ENCODE measurements at places on chromosomes 2 and 18.

DNA sequence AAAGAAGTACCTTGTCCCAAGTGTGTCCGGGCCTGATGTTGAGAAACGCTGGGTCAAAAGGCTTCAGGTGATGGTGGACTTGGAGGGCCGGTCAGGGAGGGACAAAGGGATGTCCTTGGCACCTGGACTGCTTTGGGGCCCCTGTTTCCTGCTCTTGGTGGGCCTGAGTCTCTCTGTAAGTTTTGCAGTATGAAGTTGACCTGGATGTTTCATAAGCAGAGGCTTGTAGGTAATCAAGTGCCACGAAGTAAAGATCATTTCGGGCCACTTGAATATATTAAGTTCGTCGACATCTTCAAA lies 29.4 kb downstream of the ASAP2 start:
- DNase-seq = no peak

DNA sequence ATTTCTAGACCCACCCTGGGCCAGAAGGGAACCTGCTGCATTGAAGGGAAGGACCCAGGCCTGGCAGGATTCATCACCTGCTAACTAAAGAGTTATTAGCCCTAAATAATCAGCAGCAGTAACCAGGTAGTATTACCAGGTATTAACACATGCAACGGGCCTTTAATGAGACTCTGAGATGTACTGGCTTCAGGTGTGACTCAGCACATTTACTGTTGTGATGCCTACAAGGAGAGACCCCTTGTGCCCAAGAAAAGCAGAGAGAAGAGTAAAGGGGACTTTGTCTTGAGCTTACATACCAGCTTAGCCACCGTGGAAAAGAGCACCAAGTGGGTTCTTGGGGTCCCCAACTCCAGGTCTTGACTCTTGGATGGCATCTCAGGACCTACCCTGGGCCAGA lies 243.1 kb upstream of the SLC39A10 start:
- no peak for DNase-seq

DNA sequence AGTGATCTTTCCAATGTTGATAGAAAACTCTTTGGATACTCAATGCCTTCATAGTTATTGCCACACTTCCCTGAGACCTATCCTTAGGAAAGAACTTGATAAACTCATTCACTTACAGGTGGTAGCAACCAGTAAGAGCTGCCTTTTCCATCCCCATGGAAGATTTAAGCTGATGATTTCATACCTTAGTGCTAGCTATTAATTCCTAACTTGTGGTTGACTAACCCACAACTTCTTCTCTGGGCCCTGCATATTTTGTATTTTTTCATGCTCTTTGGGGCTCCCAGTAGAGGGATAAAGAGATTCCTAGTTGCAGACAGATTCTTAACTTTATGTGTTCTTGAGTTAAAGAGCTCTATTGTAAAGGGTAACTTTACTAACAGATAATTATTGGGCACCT lies 25.2 kb upstream of the SIX3 start:
- DNase-seq = no peak

GRCh38 chr2:120988700-120989511 lies 253.2 kb downstream of the GLI2 start:
- DNase-seq = no peak

DNA sequence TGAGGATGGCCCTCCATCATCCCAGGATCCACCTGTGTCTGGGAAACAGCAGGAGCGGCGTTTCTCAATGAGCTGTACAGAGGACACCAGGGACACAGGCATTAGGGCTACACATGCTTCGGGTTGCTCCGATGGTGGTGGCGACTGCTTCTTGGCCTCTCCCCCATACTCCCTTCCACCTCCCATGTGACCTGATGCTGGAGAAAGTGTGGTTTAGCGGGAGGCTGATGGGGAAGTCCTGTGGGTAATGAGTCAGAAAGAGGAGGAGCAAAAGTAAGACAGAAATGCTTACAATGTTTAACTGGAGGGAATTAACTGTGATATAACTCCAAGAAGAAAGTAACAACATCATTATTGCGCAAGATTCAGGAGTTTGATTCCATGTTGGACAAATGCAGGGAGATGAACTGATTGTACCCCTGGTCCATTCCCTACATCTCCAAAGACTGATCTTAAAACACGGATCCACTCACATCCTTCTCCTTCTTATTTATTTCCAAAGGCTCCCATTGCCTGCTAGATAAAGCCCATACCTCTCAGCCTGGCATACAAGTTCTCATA lies 186.6 kb downstream of the NRP2 start:
- DNase-seq = peak; percentile 14

- DNase-seq = no peak
Observed at GRCh38 chr18:54880395-54881105, 52.3 kb downstream of the RAB27B start.

- no peak for DNase-seq
Observed at GRCh38 chr2:40416486-40416885, 35.4 kb downstream of the SLC8A1 start.

- no peak for DNase-seq
Observed at GRCh38 chr2:64325852-64326577, 127.9 kb upstream of the LGALSL start.

- DNase-seq = no peak
Observed at GRCh38 chr2:197940382-197940781, 136.0 kb downstream of the PLCL1 start.

- no peak for DNase-seq
Observed at GRCh38 chr2:216661639-216662375, 28.6 kb downstream of the IGFBP2 start.

GRCh38 chr2:74142340-74142739 lies 5.4 kb downstream of the BOLA3 start:
- no peak for DNase-seq

DNA sequence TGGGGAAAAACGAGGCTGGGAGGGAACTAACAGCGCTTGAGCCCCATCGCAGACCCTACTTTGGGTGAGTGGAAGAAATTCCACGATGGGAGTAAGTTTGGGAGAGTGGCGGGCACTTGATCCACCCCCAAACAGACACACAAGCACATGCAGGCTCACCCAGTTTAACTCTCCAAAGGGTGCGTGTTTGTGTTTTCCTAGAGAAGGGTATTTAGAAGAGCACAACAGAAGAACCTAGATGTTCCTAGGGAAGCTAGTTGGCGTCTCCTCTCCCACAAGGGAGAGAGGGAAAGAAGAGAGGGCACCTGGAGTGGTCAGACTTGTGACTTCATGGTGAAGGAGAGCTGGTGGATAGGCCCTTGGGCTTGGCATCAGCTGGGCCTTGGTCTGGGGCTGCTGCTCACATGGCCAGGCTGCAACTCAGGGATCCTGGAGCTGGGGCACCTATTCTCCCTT lies 3.2 kb downstream of the GATA6 start:
- DNase-seq = no peak

GRCh38 chr18:45056926-45057325 lies 376.2 kb downstream of the SETBP1 start:
- DNase-seq = no peak

DNA sequence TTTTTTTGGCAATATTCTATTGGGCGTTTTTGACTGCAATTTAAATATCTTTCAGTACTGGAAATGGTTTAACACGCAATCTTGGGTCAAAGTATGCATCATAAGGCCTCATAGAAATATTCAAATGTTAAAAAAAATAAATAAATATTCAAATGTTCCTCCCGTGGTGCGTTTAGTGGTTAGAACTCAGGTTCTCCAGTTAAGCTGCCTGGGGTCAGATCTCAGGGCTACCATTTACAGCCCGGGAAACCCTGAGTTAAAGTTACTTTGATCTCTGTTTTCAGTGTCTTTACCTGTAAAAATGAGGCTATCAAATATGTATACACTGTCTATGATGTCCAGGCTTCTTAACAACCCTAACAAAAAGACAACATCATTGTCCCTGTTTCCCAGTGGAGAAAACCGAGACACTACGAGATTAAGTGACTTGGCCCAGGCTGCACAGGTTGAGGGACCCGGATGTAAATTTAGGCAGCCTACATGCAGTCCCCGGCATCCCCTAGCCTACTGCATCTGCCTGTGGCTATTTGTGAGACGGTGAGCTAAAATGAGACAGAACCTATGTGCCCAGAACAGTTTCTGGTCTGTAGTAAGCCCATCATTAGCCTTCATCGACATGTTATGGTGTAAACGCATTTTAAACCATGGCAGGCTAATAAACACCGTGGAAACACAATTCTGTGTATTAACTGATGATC lies 1.7 kb downstream of the FHL2 start:
- DNase-seq = no peak

DNA sequence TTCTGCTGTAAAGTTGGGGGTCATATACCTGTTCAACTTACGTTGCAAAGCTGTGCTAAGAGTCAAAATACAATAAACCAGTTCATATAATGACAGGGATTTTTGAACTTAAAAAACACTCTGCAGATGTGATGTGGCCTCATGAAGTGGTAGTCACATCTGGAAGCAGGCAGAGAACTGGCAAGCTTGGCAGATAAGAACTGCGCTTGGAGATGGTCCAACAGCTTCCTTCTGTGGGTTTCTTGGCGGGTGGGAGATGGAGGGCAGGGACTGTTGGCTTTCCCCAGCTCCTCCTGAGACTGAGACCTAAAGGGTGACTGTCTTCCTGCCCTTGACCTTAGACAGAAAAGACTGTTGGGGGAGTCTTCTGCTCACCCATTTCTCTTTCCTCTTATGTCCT lies 140.4 kb downstream of the CTIF start:
- DNase-seq = no peak

- DNase-seq = no peak
Observed at GRCh38 chr2:191864628-191865374, 17.9 kb upstream of the CAVIN2 start.

DNA sequence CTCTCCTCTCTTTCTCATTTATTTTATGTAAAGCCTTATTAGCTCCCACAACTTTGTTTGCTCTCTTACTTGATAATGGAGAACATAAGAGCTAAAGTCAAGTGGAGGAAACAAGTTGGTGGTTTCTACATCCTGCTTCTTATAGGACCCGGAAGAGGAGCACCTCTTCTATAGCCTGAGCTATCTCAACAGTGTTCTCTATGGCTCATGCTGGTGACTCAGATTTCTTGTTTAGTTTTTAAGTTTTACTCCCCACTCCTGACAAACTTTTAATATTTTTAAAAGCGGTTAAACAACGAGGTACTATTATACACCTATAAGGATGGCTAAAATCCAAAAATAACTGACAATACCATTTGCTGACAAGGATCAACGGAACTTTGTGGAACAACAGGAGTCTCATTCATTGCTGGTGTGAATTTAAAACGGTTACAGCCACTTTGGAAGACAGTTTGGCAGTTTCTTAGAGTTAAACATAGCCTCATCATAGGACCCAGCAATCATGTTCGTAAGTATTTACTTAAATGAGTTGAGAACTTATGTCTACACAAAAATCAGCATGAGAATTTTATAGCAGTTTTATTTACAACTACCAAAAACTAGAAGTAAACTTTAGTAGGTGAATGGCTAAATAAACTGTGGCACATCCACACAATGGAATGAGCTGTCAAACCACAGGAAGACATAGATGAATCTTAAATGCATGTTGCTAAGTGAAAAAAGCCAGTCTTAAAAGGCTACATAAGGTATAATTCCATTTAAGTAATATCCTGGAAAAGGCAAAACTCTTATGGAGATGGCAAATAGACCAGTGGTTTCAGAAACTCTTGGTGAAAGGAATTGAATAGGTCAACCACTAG lies 12.7 kb upstream of the CDC42EP3 start:
- DNase-seq = no peak

- no peak for DNase-seq
Observed at GRCh38 chr2:42788-43187, 3.5 kb downstream of the FAM110C start.
